ENCODE measurements at places on chromosomes 6 and 20. TPM values are rescaled to one million over a fixed set of nuclear protein-coding genes. Genes with fewer than 3 reads are reported as not detected.
A peak's percentile ranks its signal among the peaks of the same experiment; 100 is the strongest.

- no peak for DNase-seq
Measured at GRCh38 chr6:147954938-147955337, 387.7 kb upstream of the SASH1 start.

- no peak for DNase-seq
Measured at GRCh38 chr6:20575704-20576451, 41.6 kb downstream of the CDKAL1 start.

C6orf132 gene
- not detected for total RNA-seq

- no peak for DNase-seq
Measured at GRCh38 chr6:24489881-24490280, 503 bp upstream of the GPLD1 start.

ULBP1 gene
- total RNA-seq: 0.55 TPM

NHLRC1 gene
- total RNA-seq: 0.08 TPM

DNA sequence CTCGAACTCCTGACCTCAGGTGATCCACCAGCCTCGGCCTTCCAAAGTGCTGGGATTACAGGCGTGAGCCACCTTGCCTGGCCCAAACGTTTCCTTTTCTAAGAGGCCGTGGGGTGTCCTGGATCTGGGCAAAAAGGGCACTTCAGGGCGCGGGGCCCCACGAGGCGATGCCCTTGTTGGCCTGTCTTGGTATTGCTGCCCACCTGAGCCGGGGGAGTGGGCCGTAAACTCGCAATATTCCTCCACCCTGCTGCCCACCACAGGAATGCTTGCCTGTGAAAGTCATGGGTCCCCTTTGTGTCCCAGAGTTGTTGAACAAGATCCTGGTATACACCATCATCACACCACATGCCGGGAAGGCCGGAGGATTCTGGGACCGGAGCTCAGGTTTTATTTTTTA lies 49.0 kb downstream of the SSR1 start:
- DNase-seq: no peak

DNA sequence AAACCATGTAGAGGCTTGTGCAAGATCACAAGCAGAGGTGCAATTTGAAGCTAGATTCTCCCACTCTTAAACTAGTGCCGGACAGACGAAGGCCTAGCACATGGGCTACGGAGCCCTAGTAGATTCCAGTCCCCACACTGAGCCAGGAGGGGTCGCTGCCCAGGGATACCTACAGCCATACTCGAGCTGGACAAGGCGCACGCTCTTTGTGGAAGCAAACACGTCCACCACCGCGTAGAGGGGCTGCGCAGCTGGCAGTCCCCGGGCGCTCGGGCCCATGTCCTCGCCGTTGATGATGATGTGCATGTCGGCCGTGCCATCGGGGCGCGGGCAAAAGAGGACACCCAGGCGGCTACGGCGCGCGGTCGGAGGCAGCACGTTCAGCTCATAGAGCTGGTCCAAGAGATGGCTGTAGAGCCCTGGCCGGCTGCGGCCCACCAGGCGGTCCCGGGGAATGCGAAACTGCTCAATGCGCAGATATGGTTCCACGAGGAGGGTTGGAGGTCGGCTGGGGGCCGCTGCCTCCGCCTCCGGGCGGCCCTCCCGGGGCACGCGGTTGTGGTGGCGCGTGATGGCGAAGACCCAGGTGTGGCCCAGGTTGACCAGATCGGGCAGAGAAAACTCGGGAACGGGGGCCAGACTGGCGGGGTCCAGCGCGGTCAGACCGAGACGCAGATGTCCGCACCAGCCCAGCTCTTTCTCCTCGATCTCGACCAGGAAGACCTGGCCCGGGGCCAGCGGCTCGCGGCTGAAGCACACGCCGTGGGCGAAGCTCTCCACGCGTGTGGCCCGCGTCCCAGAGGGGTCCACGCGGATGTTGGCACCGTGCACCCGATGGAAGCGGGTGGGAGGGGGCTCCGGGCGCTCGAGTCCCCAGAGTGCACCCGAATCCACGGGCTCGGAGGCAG lies 677 bp downstream of the NEURL2 start:
- peak; percentile 40 for DNase-seq

- no peak for DNase-seq
Measured at GRCh38 chr6:47822856-47823554, 41.2 kb downstream of the OPN5 start.

DNA sequence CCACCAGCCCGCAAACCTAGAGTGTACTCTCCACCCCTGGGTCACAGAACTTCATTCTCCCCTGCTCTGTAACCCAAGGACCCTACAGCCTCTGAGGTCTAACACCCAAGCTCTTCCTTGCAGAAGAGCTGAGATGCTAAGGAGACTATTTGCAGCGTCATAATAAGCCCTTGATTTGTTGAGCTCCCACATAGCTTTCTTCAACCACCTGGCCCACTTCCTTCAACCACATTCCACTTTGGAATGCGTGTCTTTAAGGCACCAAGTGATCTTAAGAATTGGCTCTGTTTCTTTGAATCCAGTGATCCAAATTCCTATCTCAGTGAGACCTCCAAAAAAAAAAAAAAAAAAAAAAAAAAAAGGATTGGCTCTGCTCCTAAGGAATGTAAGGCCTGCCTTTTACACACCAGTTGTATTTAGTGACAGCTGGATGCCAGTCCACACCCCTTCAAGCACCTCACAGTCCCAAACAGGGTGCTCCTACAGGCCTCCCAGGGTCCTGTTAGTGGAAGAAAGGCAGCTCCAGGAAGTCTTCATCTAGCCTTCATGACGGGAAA lies 106.2 kb downstream of the UBE3D start:
- DNase-seq: no peak

DNA sequence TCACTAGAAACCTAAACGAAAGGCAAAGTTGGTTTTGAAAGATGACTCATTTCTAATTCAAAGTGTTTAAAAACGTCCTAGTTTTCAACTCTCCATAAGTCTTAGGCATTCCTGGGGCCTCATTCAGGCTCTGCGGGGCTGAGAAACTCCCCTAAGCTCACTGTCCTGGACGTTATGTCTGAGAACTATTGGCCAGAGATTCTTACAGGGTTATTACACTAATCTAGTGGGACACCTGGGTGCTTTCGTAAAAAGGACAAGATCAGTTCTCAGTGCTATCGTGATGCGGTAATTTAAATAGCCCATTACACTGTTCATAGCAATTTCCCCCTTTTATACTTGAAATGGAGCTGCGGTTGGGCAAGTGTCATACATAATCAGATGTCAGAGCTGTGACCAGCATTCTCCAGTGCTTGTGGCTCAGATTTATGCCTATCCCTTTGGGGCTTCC lies 280.9 kb downstream of the QKI start:
- no peak for DNase-seq

SLC17A3 gene
- 0.62 TPM for total RNA-seq

SLCO4A1 gene
- 55.2 TPM for total RNA-seq

GRCh38 chr20:48460681-48461080 lies 367.1 kb downstream of the PREX1 start:
- DNase-seq: no peak

Measured in activated CD4-positive, alpha-beta T cell treated with anti-CD3 and anti-CD28 coated beads, Interleukin-2, amount 10 ng/mL, durations not matched to agents 7 days and 5 days (primary cell).